ENCODE measurements at places on chromosomes 3 and 15.

- no peak for DNase-seq
These were observed 22.4 kb downstream of the LRRK1 start for GRCh38 chr15:100941536-100941935.

DNA sequence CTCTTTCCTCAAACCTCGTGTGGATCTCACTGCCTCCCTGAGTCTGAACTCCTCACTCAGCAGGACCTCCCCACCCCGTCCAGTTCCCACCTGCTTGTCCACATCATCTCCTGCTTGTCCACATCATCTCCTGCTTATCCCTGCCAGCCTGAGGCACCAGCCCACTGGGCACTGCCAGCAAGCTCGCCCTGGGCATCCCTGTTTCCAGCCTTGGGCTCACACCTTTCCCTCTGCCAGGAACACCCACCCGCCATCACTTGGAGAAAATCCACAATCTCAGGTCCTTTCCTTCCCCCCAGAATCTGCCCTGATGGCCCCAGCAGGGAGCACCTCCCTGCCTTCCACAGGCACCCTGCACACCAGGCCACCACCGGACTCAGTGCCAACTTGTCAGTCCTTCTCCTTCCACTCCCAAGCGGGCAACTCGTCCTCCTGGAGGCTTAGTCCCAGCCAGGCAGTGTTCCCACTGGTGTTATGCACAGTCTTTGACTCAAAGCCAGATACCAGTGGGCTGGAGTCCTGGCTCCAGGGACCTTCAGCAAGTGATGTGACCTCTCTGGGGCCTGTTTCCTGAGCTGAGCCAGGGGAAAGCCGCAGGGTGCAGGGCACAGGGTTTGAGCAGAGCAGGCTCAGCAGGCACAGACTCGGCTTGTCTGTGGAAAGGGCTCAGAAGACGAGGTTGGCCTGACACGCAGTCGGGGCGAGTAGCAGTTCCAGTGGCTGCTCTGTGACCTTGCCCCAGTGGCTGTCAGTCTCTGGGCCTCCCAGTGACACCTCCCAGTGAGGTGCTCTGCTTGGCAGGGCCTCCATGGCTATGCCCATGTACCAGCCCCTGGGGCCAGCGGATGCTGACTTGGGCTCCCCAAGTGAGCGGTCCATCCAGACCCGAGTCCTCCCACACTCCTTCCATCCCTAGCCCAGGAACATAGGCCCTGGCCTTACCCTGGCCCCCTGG lies 9.5 kb upstream of the MESP2 start:
- no peak for DNase-seq

GRCh38 chr3:189202583-189202982 lies 30.8 kb downstream of the TPRG1 start:
- no peak for DNase-seq

- DNase-seq, result no peak
These were observed 286.5 kb downstream of the NSUN3 start for GRCh38 chr3:94349310-94349878.

- DNase-seq, result no peak
These were observed 27.5 kb upstream of the EPHA3 start for GRCh38 chr3:89079944-89080343.

GRCh38 chr3:43086460-43087165 lies 19.3 kb downstream of the POMGNT2 start:
- no peak for DNase-seq

- no peak for DNase-seq
These were observed 346.6 kb upstream of the RBMS3 start for GRCh38 chr3:28934126-28934813.

DNA sequence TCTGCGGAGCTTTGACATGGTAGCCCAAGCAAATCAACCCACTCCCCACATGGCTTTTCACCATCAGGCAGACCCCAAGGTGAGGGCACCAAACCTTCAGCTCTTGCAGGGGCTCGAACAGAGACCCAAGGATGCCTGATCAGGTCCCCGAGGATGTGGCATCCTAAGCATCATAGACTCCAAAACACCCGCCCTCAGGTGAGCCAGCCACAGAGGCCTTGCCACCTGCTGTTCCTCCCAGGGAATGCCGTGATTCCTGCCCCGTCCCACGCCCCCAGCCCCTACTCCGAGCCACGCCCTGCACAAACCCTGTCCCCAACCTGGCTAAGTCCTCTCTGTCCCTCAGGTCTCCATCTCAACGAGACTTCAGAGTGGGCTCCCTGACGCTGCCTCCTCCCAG lies 34.7 kb upstream of the SLC41A3 start:
- DNase-seq, result no peak
